Liver (tissue), 10 donors: ENCODE measurements at places on chromosomes 16 and 17. TPM values are rescaled to one million over a fixed set of nuclear protein-coding genes. Genes with fewer than 3 reads are reported as not detected.

TBC1D3K gene
- total RNA-seq = not detected

DNA sequence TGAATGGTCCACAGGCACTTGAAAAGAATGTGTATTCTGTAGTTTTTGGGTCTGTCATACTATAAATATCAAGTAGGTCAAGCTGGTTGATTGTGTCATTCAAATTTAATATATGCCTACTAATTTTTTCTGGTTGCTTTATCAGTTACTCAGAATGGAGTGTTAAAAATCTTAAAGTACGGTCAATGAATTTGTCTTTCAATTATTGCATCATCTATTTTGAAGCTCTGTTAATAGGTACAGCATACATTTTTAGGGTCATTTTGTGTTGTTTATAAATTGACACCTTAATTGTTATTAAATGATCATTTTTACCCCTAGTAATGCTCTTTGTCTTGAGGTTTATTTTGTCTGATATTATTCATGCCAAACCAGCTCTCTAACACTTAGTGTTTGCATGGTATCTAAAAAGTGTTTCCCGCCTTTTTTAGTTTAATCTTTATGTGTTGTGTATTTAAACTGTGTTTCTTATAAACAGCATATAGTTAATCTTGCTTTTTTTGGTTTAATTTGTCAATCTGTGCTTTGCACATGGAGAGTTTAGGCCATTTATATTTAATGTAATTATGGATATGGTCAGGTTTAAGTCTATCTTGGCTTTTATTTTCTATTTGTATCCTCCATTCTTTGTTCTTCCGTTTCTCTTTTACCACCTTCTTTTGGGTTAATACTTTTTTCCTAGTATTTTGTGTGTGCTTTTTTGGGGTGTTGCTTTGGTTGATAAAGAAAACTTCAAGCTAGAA is 204.9 kb upstream of the EEF2KMT start:
- peaks cover 5% of the 10 kb centered on the region for H3K27me3 ChIP-seq
- no peak overlapping the region for H3K27ac ChIP-seq
- no peaks in the 10 kb centered on the region for H3K4me1 ChIP-seq

GRCh38 chr17:71315568-71315967 is 805.3 kb upstream of the SOX9 start:
- no peak overlapping the region for H3K27ac ChIP-seq
- no peaks in the 10 kb centered on the region for H3K4me1 ChIP-seq
- no peak overlapping the region for H3K4me3 ChIP-seq
- H3K27me3 ChIP-seq = no peaks in the 10 kb centered on the region
- DNase-seq = no peak

- peaks cover 9% of the 10 kb centered on the region for H3K4me1 ChIP-seq
- H3K4me3 ChIP-seq = no peak overlapping the region
- DNase-seq = no peak
Observed at GRCh38 chr17:82559566-82560251, 40.2 kb downstream of the FOXK2 start.

DNA sequence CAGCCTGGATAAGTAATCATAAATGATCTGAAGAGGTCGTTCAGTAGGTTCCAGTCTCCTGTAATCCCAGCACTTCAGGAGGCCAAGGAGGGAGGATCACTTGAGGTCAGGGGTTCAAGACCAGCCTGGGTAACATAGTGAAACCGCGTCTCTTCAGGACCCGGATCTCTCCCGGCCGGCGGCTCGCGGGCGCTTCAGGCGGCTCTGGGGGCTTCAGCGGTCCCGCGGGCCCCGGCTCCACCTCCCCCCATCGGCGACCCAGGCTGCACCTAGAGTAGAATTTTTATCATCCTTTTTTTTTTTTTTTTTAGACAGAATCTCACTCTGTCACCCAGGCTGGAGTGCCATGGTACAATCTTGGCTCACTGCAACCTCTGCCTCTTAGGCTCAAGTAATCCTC is 95.9 kb downstream of the ABCC12 start:
- H3K4me1 ChIP-seq = no peaks in the 10 kb centered on the region
- no peak overlapping the region for H3K4me3 ChIP-seq
- no peak for DNase-seq
- no peaks in the 10 kb centered on the region for H3K36me3 ChIP-seq

TEPSIN gene
- 10.0 TPM for total RNA-seq

DNA sequence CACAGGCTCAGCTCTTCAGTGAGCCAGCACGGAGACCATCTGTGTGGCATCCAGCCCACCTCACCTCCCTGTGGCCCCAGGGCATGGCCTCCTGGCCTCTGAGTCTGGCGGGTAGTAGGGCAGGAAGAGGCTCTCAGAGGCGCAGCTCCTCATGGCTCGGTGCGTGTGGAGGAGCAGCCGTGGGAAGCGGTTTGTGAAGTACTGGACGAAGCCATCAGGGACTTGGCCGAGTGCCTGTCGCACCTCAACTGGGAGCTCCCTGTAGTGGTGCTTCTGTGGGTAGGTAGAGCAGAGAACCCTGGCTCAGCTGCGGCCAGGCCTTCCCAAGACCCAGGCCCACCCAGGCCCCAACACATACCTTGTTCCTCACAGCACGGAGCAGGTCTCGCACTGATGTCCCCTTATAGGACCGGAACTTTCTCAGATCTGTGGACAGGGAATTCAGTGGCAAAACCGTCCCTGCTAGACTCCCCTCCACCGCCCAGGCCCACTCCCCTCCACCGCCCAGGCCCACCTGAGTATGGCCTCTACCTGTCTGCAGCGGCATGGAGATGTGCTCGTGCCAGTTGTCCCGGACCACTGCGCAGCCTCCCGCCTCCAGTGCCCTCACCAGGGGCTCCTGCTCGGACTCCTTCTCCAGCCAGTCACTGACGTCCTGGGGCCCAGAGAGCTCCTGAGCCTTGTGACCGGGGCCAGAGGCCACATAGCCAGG is 12.2 kb downstream of the PLK1 start:
- H3K27me3 ChIP-seq = no peaks in the 10 kb centered on the region
- peaks cover 40% of the 10 kb centered on the region for H3K36me3 ChIP-seq
- H3K27ac ChIP-seq = no peak overlapping the region
- H3K4me1 ChIP-seq = no peaks in the 10 kb centered on the region

WNT9B gene
- total RNA-seq = 0.14 TPM

- no peak overlapping the region for H3K4me3 ChIP-seq
- no peak overlapping the region for H3K27ac ChIP-seq
- DNase-seq = no peak
- H3K27me3 ChIP-seq = no peaks in the 10 kb centered on the region
- peaks cover 62% of the 10 kb centered on the region for H3K36me3 ChIP-seq
Observed at GRCh38 chr17:63688396-63689020, 11.4 kb downstream of the LIMD2 start.

GRCh38 chr17:13864521-13864920 is 204.8 kb upstream of the COX10 start:
- no peak overlapping the region for H3K4me3 ChIP-seq
- H3K27ac ChIP-seq = no peak overlapping the region
- no peaks in the 10 kb centered on the region for H3K27me3 ChIP-seq
- H3K4me1 ChIP-seq = no peaks in the 10 kb centered on the region
- H3K36me3 ChIP-seq = no peaks in the 10 kb centered on the region

- H3K27me3 ChIP-seq = no peaks in the 10 kb centered on the region
- DNase-seq = no peak
Observed at GRCh38 chr16:56636616-56637413, 1.7 kb upstream of the MT1A start.

DNA sequence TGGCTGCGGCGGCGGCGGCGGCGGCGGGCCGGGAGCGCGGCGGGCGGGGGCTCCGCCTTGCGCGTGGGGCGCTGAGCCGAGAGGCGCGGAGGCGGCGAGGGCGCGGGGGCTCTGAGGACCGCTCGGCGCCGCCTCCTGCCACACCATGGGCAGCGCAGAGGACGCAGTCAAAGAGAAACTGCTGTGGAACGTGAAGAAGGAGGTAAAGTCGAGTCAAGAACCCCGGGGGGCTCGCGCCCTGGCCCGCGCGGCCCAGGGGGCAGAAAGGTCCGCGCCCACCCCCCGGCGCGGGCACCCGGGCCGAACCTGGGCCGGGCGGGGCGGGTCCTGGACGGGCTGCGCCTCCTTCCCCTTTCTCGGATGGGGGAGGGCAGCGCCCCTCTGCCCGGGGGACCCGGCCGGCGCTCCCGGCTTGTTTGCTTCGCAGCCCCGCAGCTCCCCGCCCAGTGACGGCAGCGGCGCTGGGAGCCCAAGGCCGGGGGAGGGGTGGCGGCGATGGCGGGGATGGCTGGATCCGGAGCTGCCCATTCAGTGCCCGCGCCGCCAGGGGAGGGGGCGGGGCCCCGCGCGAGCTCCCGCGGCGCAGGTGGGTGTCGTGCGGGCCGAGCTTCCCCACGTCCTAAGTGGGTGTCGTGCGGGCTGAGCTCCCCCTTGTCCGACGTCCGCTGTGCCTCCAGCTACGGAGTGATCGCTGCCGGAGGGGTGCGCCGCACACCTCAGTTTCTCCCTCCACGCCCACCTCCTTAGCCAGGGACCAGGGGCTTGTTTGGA is 428 bp downstream of the SGSM2 start:
- DNase-seq = peak; percentile 46
- peaks cover 19% of the 10 kb centered on the region for H3K36me3 ChIP-seq
- peaks cover 16% of the 10 kb centered on the region for H3K4me1 ChIP-seq
- H3K4me3 ChIP-seq = peak overlapping the region; percentile 73
- H3K27ac ChIP-seq = peak overlapping the region; percentile 94
- H3K27me3 ChIP-seq = no peaks in the 10 kb centered on the region

GRCh38 chr16:57525761-57526160 is 10.6 kb downstream of the CCDC102A start:
- H3K27ac ChIP-seq = no peak overlapping the region
- H3K27me3 ChIP-seq = no peaks in the 10 kb centered on the region
- H3K36me3 ChIP-seq = no peaks in the 10 kb centered on the region
- DNase-seq = no peak
- H3K4me3 ChIP-seq = no peak overlapping the region
- peaks cover 6% of the 10 kb centered on the region for H3K4me1 ChIP-seq

- no peaks in the 10 kb centered on the region for H3K36me3 ChIP-seq
- no peaks in the 10 kb centered on the region for H3K4me1 ChIP-seq
- no peak overlapping the region for H3K27ac ChIP-seq
- H3K27me3 ChIP-seq = peaks cover 2% of the 10 kb centered on the region
Observed at GRCh38 chr16:2790631-2791030, 3.3 kb upstream of the PRSS33 start.

DNA sequence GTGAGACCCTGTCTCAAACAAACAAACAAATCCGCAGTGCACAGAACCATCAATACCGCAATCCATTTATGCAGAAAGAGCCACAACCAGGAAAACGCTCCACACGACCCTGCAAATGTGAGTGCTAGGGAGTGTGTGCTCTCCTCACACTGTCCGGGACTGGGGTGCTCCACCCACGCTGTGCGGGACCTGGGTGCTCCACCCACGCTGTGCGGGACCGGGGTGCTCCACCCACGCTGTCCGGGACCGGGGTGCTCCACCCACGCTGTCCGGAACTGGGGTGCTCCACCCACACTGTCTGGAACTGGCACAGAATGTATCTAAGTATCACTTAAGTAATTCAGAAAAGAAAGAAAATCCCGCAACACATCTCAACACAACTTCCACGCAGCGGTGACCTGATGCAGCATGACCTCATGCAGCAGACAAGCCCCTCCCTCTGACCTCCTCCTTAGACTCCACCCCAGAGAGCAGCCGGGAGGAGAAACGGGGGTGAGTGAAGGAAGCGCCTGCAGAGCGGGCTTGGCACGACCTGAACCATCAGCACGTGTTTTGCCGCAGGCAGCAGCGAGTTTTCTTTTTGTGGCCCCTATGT is 38.5 kb downstream of the ZNF276 start:
- no peak overlapping the region for H3K4me3 ChIP-seq
- H3K4me1 ChIP-seq = no peaks in the 10 kb centered on the region
- peak; percentile 60 for DNase-seq
- no peak overlapping the region for H3K27ac ChIP-seq
- H3K27me3 ChIP-seq = no peaks in the 10 kb centered on the region

- H3K4me1 ChIP-seq = no peaks in the 10 kb centered on the region
- no peaks in the 10 kb centered on the region for H3K27me3 ChIP-seq
- H3K36me3 ChIP-seq = no peaks in the 10 kb centered on the region
- peak; percentile 85 for DNase-seq
- H3K4me3 ChIP-seq = no peak overlapping the region
- H3K27ac ChIP-seq = no peak overlapping the region
Observed at GRCh38 chr16:84672276-84673202, 24.2 kb downstream of the KLHL36 start.

DNA sequence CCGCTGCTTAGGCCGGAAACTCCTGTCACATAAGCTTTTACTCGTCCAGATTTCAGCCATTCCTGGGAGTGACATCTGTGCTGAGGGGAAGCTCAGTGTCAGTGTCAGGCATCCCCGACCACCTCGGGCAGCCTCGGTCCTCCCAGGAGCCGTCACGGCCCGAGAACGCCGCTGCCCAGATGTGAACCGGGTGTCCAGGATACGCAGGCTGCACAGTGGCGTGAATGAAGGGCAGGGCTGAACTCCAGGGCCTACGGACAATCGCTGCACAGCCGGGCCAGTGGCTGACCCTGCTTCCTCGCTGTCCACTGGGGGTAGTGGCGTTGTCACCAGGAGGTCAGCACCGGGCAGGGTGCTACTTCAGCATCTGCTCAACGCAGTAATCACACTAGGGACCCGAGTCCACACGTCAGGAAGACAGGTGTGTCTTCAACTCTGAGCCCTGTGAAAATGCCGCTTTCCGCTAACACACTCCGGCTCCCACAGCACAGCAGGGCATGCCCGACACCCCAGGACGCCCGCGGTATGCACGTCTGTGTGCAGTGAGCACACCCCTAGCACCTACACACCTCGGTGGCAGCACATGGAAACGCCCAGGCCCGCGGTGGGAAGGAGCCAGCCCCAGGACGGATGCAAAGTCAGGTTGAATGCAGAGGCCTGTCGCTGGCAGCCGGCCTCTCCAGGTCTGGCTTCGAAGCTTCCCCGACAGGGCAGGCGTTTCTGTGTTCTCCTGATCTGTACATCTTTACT is 3.1 kb downstream of the LMF1 start:
- no peak overlapping the region for H3K27ac ChIP-seq
- H3K36me3 ChIP-seq = no peaks in the 10 kb centered on the region
- no peak overlapping the region for H3K4me3 ChIP-seq
- H3K27me3 ChIP-seq = no peaks in the 10 kb centered on the region
- DNase-seq = no peak
- peaks cover 13% of the 10 kb centered on the region for H3K4me1 ChIP-seq
